Skin of body (tissue), 3 donors: ENCODE measurements at places on chromosomes 5 and 9. TPM values are rescaled to one million over a fixed set of nuclear protein-coding genes. Genes with fewer than 3 reads are reported as not detected.

The POLR3G gene
- total RNA-seq = 2.4 TPM

The ACOT12 gene
- 0.10 TPM for total RNA-seq

The PCDHB7 gene
- total RNA-seq = 1.1 TPM

The MAMDC2 gene
- total RNA-seq = 11.8 TPM

The SPOCK1 gene
- total RNA-seq = 7.0 TPM

The PRDM9 gene
- total RNA-seq = not detected

The SLC46A2 gene
- 1.2 TPM for total RNA-seq

The DIMT1 gene
- 23.9 TPM for total RNA-seq

The ARL10 gene
- total RNA-seq = 12.3 TPM

GRCh38 chr9:129320575-129321285 lies 142.7 kb upstream of the IER5L start:
- peak; percentile 93 for DNase-seq

- DNase-seq = no peak
Observed at GRCh38 chr9:33082538-33083326, 6.3 kb upstream of the SMU1 start.

DNA sequence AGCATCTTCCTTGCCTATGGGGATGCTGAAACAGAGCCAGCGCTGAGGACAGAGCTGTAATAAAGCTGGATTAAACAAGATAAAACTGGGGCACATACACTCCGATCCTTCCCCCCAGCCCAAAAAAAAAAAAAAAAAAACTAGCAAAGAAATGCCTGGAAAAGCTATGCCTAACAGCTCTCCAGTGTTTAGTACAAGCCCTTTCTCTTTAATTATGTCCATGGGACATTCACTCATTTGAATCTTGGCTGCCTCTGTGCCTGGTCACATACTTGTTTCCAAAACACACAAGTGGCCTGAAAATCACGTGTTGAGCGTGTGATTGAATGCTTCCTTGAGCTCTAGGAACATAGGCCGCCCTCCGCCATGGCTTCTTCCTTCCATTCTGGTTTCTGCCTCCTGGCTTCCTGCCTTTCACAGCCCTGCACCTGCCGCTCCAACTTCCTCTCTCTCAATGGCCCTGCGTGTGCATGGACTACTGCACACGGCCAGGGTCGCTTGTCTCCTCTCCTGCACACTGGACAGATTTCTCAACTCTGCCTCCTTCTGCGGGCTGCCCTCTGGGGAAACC lies 111.0 kb upstream of the RETREG1 start:
- peak; percentile 71 for DNase-seq

- DNase-seq = no peak
Observed at GRCh38 chr9:130943221-130943620, 4.2 kb upstream of the FIBCD1 start.

GRCh38 chr9:126589349-126589748 lies 24.4 kb upstream of the LMX1B start:
- DNase-seq = no peak

DNA sequence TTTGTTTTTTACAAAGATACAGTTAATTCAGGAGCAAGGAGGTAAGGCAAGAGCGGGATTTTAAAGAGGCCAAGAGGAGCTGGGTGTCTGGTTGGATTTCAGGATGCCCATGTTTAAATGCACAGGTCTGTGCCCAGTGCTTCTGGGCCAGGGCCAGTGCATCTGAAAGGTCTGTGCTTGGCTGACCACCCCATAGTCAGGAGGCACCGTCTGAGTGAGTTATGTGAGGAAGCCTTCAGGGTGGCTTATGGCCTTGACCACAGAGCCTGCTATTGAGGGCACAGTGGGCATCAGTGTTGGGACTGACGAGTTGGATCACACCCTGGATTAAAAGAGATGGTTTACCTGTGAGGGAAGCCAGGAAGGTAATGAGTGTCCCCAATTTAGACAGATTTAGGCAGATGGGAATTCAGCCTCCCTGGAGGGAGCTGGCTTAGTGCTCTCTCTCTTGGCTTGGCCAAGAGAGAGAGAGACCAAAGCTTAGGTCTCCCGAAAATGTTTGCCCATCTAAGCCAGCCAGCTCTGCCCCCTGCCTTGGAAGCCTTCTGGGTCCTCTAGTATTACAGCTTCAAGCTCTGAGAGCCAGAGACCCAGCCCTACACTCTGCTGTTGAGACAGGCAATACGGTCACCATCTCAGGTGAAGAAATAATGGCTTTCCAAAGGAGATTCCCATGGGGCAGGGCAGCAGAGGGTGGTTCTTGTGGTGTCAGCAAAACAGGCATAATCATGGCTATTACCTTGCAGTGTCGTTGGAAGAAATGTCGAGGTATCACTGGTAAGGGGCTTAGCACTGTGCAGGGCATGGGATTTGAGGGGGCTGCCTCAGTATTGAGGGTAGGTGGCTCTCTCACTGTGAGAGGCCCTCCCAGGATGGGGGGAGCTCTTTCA lies 68.6 kb downstream of the RGS3 start:
- DNase-seq = no peak

GRCh38 chr5:96322217-96322616 lies 110.8 kb downstream of the PCSK1 start:
- no peak for DNase-seq

DNA sequence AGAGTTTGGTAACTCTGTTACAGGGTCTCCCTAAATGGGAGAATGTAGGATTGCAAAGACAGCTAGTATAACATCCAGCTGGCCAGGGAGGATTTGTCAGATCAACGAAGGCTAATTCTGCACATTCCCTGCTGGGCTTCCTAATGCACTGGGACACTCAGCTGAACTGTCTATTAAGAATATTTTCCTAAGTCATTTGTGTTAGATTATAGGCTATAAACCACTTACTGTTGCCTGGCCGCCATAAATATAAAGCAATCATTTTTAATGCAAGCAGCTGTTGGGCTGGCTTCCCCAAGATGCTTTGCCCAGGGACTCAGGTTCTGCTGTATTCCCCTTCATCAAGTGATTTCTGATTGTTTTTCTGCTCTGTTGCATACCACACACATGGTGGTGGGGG lies 35.3 kb upstream of the SLIT3 start:
- peak; percentile 16 for DNase-seq

DNA sequence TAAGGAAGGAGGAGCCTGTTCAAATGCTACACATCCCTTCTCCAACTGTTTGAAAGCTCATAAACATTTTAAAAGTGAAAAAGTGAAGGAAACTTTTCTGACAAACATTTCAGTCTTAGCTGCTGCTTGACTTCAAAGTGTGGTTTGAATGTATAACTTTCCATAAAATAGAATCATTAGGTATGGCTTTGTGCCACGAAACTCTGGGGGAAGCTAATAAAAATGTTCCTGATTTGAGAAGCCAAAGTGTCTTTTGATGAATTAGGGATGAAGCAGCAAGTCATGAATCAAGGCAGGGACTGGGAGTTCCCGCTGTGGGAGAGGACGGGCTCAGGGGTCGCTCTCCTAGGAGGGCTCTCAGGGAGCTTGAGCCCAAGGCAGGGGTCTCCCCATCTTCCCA lies 15.3 kb downstream of the MVB12B start:
- DNase-seq = no peak

DNA sequence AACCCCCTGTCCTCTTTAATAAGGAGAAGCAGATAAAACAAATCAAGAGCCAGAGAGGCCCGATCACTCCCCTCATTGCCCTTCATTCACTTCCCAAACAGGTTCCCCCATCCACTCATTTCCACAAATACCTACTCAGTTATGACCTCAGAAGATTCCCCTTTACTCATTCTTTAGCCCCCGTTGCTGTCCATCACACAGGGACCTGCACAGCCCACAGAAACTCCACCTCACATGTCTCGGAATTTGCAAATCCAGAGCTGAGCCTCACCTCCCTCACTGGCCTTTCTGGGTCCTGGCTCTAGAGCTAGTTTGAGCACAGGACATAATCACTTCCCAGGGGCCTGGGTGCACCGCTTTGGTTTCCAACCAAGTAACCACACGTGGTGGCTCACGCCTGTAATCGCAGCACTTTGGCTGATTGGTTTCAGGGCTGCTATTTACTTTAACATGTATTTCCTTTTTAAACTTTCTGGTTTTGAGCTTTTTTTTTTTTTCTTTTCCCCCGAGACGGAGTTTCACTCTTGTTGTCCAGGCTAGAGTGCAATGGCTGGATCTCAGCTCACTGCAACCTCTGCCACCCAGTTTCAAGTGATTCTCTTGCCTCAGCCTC lies 17.8 kb downstream of the ATP6V0E1 start:
- DNase-seq = no peak

DNA sequence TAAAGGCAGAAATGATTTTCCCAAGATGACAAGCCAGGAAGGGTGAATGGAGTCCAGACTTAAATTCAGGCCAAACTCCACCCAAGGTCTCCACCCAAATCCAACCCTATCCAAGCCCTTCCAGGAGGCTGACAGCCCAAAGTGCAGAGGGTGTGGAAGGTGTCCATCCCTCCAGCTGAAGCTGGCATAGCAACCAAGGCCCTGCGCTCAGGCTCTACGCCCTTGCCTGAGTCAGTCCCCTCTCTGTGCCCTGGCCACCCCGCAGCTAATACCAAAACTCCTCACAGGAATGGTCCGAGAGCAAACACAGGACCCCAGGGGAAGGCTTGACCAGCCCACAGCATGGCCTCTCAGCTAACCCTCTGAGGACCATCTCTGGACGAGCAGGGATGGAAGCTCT lies 2.1 kb downstream of the SEPTIN8 start:
- no peak for DNase-seq

DNA sequence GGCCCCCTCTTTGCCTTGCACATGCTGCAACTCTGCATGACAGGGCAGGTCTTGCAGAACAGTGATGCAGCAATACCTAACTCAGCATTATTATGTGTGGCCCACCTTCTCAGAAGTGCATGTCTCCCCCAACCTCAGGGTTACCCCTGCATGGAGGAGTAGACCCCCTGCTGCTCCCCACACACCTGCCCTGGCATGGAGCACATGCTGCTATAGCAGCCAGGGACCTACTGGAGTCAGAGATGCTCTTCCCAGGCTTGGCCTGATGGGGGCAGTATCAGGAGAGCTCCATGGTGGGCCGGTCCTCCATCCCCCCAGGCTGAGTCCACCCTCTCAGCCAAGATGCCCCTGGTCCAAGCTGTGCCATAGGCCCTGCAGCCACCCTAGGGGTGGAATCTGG lies 13.2 kb upstream of the BOD1 start:
- DNase-seq = no peak

DNA sequence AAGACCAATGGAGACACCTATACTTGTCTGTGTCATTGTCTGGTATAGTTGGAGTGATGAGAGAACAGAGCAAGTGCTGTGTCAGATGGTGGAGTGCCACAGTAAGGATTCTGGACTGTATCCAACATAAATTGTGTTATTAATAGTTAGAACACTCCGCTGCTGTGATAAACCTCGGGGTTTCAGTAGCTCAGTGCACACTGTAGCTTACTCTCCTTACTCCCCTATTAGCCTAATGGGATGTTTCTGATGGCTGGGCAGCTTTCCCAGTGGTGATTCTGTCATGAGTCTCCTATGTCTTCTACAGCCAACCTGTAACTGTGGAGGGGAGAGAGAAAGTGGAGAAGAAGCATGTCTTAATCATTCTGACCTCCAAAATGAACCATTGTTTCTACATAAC lies 127.6 kb upstream of the PTCH1 start:
- no peak for DNase-seq

- DNase-seq = no peak
Observed at GRCh38 chr9:101626295-101626694, 31.5 kb upstream of the PPP3R2 start.

GRCh38 chr5:179765400-179765799 lies 28.4 kb upstream of the LTC4S start:
- DNase-seq = no peak

- no peak for DNase-seq
Observed at GRCh38 chr9:35754264-35754663, at the start of gene MSMP. TSS of gene MSMP (minus strand) at chr9:35754276. CDS start at chr9:35754129, 147 bp downstream.

- no peak for DNase-seq
Observed at GRCh38 chr5:87010736-87011135, 256.9 kb upstream of the RASA1 start.
